ENCODE measurements at places on chromosomes 2 and 18. TPM values are rescaled to one million over a fixed set of nuclear protein-coding genes. Genes with fewer than 3 reads are reported as not detected.

Gene COL4A4
- total RNA-seq = 0.76 TPM

GRCh38 chr2:8652774-8653426 is 29.0 kb upstream of the ID2 start:
- DNase-seq = no peak
- peaks cover 4% of the 10 kb centered on the region for H3K4me1 ChIP-seq
- no peak overlapping the region for H3K4me3 ChIP-seq
- H3K27me3 ChIP-seq = no peaks in the 10 kb centered on the region
- no peak overlapping the region for H3K27ac ChIP-seq
- H3K36me3 ChIP-seq = no peaks in the 10 kb centered on the region

Gene GPR75
- 6.3 TPM for total RNA-seq

DNA sequence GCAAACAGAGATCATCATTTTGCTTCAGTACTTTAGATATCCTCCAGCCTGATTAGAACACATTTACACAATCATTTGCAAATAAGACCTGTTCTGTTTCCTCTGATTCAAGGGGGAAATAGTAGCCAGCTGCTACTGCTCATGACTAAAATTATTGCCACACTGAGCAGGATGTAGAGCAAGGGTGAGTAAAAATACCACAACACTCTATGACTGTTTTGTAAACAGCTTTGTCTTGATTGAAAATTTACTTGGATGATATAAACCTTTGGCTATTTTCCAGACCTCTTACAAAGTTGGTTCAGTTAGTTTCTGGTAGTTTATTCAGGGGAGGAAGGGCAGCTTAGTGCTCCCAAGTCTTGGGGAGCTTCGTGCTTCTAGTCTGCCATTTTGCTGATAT is 286.4 kb upstream of the CNTNAP5 start:
- no peaks in the 10 kb centered on the region for H3K36me3 ChIP-seq
- H3K27me3 ChIP-seq = no peaks in the 10 kb centered on the region
- no peak overlapping the region for H3K4me3 ChIP-seq
- DNase-seq = no peak
- H3K4me1 ChIP-seq = no peaks in the 10 kb centered on the region

DNA sequence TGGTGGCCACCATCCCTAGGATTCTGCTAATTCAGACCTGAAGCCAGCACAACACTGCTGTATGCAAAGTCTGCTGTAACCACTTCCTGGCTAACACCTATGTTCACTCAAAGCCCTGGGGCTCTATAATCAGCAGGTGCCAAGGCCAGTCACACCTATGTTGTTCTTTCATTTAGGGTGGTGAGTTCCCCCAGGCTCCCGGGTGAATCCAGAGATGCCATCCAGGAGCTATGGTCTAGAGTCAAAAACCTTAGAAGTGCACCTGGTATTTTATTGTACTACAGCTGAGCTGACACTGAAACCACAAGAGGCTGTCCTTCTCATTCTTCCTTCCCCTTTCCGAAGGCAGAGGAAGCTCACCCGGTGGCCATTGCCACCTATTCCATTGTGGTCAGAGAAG is 46.2 kb upstream of the CCDC141 start:
- H3K27ac ChIP-seq = no peak overlapping the region
- H3K4me1 ChIP-seq = no peaks in the 10 kb centered on the region
- DNase-seq = no peak

Gene REG1B
- total RNA-seq = not detected

- H3K27me3 ChIP-seq = no peaks in the 10 kb centered on the region
- no peaks in the 10 kb centered on the region for H3K4me1 ChIP-seq
- H3K4me3 ChIP-seq = no peak overlapping the region
- H3K27ac ChIP-seq = no peak overlapping the region
Measured at GRCh38 chr18:4399929-4400328, 55.2 kb downstream of the DLGAP1 start.

Gene EPB41L3
- total RNA-seq = 75.4 TPM

- no peak overlapping the region for H3K4me3 ChIP-seq
- H3K36me3 ChIP-seq = no peaks in the 10 kb centered on the region
- H3K4me1 ChIP-seq = no peaks in the 10 kb centered on the region
- H3K27ac ChIP-seq = no peak overlapping the region
Measured at GRCh38 chr18:72409903-72410302, 134.2 kb downstream of the CBLN2 start.

Gene HNMT
- total RNA-seq = 54.6 TPM

Gene SFT2D3
- 8.6 TPM for total RNA-seq

- H3K27ac ChIP-seq = peak overlapping the region; percentile 88
- no peaks in the 10 kb centered on the region for H3K36me3 ChIP-seq
- H3K4me1 ChIP-seq = no peaks in the 10 kb centered on the region
- H3K27me3 ChIP-seq = no peaks in the 10 kb centered on the region
- peak overlapping the region; percentile 40 for H3K4me3 ChIP-seq
Measured at GRCh38 chr2:197674591-197674990, 796 bp downstream of the RFTN2 start.

DNA sequence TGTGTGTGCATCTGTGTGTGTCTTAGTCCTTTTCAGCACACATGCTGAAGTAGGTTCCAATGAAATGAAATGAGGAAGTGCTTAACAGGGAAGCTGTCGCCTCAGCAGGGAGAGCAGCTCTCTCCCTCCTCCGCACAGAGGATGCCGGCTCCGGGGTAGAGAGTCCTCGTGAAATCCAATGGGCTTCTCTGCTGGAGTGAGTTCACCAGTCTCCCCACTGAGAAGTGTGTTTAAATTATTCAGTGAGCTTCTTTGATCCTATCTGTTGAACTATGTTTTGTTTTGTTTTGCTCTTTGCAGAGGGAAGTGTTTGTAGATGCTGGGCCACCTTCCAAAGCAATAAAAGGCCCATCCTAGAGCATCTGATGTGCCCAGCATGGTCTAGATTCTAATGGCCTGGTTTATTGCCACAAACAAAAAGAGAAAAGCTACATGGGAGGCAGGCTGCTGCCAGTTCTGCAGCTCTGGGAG is 6.7 kb downstream of the PPP1R7 start:
- no peak for DNase-seq
- no peak overlapping the region for H3K4me3 ChIP-seq
- H3K4me1 ChIP-seq = no peaks in the 10 kb centered on the region
- no peaks in the 10 kb centered on the region for H3K27me3 ChIP-seq
- H3K36me3 ChIP-seq = no peaks in the 10 kb centered on the region

DNA sequence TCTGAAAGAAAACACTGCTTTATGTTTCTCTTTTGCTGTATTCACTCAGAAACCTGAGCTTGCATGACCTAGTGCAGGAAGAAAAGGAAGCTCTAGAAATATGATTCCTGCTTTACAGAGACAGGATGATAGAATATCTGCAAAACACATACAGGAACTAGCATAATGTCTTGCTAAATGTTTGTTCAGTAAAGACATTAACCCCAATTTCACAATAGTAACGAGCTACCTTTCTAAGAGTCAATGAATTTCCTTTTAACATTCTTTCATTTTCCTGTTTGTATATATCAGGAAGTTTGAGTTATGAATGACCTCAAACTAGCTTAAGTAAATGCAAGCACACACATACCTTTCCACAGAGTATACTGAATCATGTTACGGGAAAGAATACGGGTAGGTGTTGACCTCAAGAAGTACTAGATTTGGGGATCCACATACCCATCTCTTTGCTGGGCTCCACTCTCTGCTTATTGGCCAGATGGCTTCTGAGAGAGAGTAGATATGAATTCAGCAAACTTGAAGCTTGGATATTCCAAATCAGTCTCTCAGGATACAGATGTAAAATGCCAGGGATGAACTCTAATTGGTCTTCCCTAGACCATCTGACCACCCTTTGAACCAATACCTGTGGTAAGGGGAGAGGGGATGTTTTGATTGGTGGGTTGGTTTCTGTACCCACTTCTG is 18.2 kb upstream of the ACSL3 start:
- no peaks in the 10 kb centered on the region for H3K27me3 ChIP-seq
- H3K4me3 ChIP-seq = no peak overlapping the region
- no peak for DNase-seq

Gene DUSP19
- 12.4 TPM for total RNA-seq

DNA sequence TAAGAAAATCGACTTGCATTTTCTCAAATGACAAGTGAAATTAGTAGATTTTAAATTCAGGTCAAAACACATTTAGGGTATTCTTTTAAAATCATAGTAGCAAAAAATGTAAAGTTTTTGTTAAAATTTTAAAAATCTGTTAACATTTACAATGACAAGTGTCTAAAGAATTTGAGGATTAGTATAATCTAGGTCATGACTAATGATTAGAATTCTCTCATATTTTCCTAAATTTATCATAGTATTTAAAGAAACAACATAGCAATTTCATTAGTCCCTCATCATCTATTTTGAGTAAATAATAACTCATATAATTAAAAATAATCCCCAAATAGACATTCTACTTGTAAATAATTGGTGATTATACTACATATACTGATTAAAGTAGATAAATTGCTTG is 23.6 kb downstream of the THUMPD2 start:
- H3K36me3 ChIP-seq = no peaks in the 10 kb centered on the region
- H3K27ac ChIP-seq = no peak overlapping the region
- DNase-seq = no peak
- no peaks in the 10 kb centered on the region for H3K27me3 ChIP-seq

Gene CCDC85A
- 19.7 TPM for total RNA-seq

Gene FAM237A
- not detected for total RNA-seq

- H3K4me3 ChIP-seq = peak overlapping the region; percentile 51
- no peaks in the 10 kb centered on the region for H3K4me1 ChIP-seq
- DNase-seq = no peak
- H3K27me3 ChIP-seq = no peaks in the 10 kb centered on the region
Measured at GRCh38 chr2:54330926-54331835, 75.2 kb upstream of the TSPYL6 start.

GRCh38 chr18:2997429-2997828 is 15.5 kb downstream of the LPIN2 start:
- H3K27me3 ChIP-seq = no peaks in the 10 kb centered on the region
- no peaks in the 10 kb centered on the region for H3K36me3 ChIP-seq
- DNase-seq = no peak
- H3K4me1 ChIP-seq = no peaks in the 10 kb centered on the region

- peak; percentile 48 for DNase-seq
- peak overlapping the region; percentile 98 for H3K4me3 ChIP-seq
- H3K27ac ChIP-seq = peak overlapping the region; percentile 96
- no peaks in the 10 kb centered on the region for H3K27me3 ChIP-seq
Measured at GRCh38 chr2:213152065-213152794, 818 bp upstream of the IKZF2 start.

- no peaks in the 10 kb centered on the region for H3K4me1 ChIP-seq
- no peak overlapping the region for H3K27ac ChIP-seq
- H3K4me3 ChIP-seq = no peak overlapping the region
- no peaks in the 10 kb centered on the region for H3K36me3 ChIP-seq
- H3K27me3 ChIP-seq = no peaks in the 10 kb centered on the region
- DNase-seq = no peak
Measured at GRCh38 chr2:124213977-124214587, 189.0 kb downstream of the CNTNAP5 start.

GRCh38 chr2:219634951-219635751 is 7.7 kb downstream of the SLC4A3 start:
- no peak overlapping the region for H3K4me3 ChIP-seq
- DNase-seq = no peak
- no peaks in the 10 kb centered on the region for H3K4me1 ChIP-seq
- no peak overlapping the region for H3K27ac ChIP-seq

GRCh38 chr2:206064077-206064476 is 21.9 kb downstream of the INO80D start:
- H3K4me1 ChIP-seq = no peaks in the 10 kb centered on the region
- no peak overlapping the region for H3K27ac ChIP-seq
- H3K4me3 ChIP-seq = no peak overlapping the region
- H3K36me3 ChIP-seq = no peaks in the 10 kb centered on the region

- no peaks in the 10 kb centered on the region for H3K4me1 ChIP-seq
- no peaks in the 10 kb centered on the region for H3K27me3 ChIP-seq
- no peak overlapping the region for H3K4me3 ChIP-seq
- H3K36me3 ChIP-seq = no peaks in the 10 kb centered on the region
- H3K27ac ChIP-seq = no peak overlapping the region
Measured at GRCh38 chr2:1868683-1869141, 124.4 kb upstream of the PXDN start.

DNA sequence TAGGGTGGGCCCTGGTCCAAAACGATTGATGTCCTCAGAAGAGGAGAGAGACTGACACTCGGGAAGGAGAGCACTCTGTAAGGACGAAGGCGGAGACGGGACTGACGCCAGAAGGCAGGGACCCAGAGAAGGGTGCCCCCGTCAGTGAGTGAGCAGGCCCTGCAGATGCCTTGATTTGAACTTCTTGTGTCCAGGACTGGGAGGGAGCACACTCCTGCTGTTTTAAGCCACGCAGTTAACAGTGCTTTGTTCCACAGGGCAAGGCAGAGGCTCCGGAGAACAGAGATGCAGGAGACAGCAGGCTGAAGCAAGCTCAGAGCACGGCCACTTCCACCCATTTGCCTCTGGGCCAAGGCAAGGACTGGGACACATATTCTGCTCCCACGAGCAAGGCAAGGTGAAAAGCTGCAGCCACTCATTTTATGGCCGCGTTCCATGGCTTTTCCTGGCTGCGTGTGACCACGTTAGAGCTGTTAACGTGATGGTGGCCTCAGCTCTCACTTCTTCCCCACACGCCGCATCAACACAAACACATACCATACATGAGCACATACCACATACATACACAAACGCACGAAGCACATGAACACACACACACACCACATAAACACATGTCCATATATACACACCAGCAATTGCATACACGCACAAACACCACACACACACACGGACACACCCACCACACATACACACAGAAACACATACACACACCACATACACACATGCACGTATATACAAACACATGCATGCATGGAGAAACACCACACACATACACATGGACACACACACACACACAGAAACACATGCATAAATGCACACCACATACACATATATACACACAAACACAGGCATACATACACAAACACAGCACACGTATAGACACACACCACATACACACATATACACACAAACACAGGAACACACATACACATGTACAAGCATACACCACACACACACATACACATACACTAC is 521.0 kb upstream of the MYT1L start:
- no peak overlapping the region for H3K4me3 ChIP-seq
- H3K36me3 ChIP-seq = no peaks in the 10 kb centered on the region
- H3K27ac ChIP-seq = no peak overlapping the region

Gene L3MBTL4
- total RNA-seq = 10.8 TPM

- no peak overlapping the region for H3K27ac ChIP-seq
- no peak for DNase-seq
- H3K4me1 ChIP-seq = no peaks in the 10 kb centered on the region
- no peaks in the 10 kb centered on the region for H3K36me3 ChIP-seq
Measured at GRCh38 chr2:215577356-215577755, 141.5 kb upstream of the FN1 start.

GRCh38 chr18:11553098-11553940 is 56.1 kb upstream of the SLC35G4 start:
- H3K36me3 ChIP-seq = no peaks in the 10 kb centered on the region
- H3K4me1 ChIP-seq = no peaks in the 10 kb centered on the region
- H3K4me3 ChIP-seq = no peak overlapping the region
- no peaks in the 10 kb centered on the region for H3K27me3 ChIP-seq
- no peak for DNase-seq

Gene ALPI
- total RNA-seq = not detected

GRCh38 chr2:158725441-158725891 is 69.7 kb upstream of the DAPL1 start:
- no peak overlapping the region for H3K4me3 ChIP-seq
- no peaks in the 10 kb centered on the region for H3K4me1 ChIP-seq
- no peak overlapping the region for H3K27ac ChIP-seq
- no peaks in the 10 kb centered on the region for H3K27me3 ChIP-seq
- no peaks in the 10 kb centered on the region for H3K36me3 ChIP-seq
- no peak for DNase-seq

GRCh38 chr2:54557601-54558187 is 101.6 kb downstream of the SPTBN1 start:
- peak overlapping the region; percentile 91 for H3K27ac ChIP-seq
- DNase-seq = peak; percentile 45
- no peaks in the 10 kb centered on the region for H3K27me3 ChIP-seq
- peaks cover 11% of the 10 kb centered on the region for H3K4me1 ChIP-seq
- no peaks in the 10 kb centered on the region for H3K36me3 ChIP-seq
- peak overlapping the region; percentile 24 for H3K4me3 ChIP-seq

Measured in uterus (tissue), 4 donors.